Activated T-cell treated with anti-CD3 and anti-CD28 coated beads for 24 hours (primary cell): ENCODE measurements at places on chromosomes 2 and 18.

- DNase-seq, result no peak
Observed at GRCh38 chr2:233248999-233249398, 2.5 kb upstream of the ATG16L1 start.

DNA sequence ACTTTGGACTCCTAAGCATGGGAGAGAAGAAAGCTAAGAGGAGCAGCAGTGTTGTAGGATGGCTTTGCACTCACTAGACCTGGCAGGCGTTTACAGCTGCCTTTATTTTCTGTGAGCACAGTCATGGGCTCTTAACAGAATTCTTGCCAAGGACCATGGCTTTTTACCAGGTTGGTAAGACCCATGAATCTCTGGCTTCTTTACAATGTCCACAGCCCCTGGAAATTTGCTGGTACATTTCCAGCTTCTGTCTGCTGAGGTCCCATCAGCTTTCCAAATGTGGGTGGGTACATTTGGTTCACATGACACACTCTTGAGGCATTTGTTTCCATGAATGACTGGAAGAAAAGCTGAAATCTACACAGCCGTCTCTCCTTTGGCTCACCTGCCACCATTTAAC is 162.7 kb downstream of the PPP1R1C start:
- no peak for DNase-seq

DNA sequence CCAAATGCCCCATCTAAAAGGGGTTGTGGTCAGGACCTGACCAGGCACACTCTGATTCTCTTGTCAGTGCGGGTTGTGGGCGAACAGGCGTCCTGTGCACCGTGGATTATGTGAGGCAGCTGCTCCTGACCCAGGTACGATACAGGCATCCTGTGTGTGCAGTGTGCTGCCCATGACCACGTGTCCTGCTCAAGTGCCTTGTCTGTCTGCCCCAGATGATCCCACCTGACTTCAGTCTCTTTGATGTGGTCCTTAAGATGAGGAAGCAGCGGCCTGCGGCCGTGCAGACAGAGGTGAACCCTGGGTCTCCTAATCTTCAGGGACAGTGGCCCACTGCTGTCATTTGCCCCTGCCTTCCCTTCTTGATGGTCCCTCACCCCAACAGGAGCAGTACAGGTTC is 14.6 kb downstream of the PTPN18 start:
- DNase-seq, result no peak

DNA sequence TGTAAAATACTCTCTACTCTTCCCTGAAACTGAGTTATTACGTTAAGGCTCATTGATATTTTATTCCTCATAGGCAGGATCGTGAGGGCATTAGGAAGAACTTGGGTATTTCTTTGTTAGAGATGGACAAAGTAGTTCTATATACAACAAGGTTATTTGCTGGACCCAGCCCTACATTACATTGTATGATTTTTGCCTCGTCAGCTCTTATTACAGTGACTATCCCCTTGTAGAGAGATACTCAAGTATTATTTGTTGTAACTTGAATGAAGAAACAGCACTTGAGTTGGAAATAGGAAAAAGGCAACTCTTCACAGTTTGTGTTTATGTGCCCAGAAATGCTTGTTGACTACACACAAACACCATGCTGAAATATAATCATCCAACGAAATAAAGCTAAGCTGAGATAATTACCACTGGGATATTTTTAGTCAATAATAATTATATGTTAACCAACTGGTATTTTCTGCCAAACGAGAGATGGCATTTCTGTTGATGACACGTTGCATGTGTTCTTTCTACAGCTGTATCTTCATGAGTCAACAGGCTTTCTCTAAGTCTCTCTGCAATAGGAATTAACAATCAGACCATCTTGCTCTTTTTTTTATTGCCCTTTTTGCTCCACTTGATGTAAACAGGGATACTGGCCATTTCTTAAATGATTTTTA is 947.6 kb downstream of the DPP10 start:
- DNase-seq, result no peak

- DNase-seq, result no peak
Observed at GRCh38 chr2:20925265-20925889, 102.5 kb upstream of the LDAH start.

GRCh38 chr2:144438801-144439631 is 80.9 kb downstream of the ZEB2 start:
- DNase-seq, result no peak

- DNase-seq, result no peak
Observed at GRCh38 chr18:45538444-45538843, 76.8 kb upstream of the SLC14A2 start.

DNA sequence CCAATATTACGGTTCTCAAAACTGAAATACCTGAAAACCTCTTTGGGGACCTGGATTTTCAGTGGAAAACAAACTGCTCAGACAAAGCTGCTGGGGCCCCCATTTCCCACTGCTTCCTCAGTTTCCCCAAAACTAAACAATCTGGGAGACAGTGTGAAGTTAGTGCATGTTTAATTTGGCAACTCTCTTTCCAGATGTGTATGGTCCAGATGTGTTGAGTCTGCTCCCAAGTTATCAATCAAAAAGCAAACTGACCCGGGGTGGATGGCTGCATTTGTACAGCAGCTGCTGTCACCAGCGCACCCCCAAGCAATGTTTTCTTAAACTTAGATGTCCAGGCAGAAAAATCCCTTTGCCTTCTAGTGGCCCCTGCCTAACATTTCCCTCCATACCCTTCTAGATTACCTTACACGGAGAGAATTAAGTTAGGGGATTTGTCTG is 136.9 kb downstream of the COPS8 start:
- no peak for DNase-seq

DNA sequence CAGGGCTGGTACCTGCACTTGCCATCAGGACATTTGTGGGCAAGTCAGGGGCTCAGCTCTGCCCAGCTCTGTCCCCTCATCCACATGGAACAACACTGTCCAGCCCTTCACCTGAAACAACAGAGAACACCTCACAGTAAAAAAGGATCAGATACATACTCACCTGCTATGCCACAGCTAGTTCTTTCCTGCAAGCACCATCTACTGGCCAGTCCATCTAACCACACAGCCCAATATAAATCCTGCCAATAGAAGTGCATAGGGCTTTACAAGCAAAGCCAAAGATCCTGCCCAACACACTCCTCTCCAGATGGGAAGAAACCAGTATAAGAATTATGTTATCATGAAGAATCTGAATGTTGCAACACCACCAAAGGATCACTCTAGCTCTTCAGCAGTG is 52.2 kb upstream of the GALNT13 start:
- no peak for DNase-seq

GRCh38 chr2:7801212-7801611 is 880.6 kb upstream of the ID2 start:
- DNase-seq, result no peak

- DNase-seq, result no peak
Observed at GRCh38 chr2:149747456-149747855, 159.9 kb upstream of the MMADHC start.

GRCh38 chr2:101433465-101433864 is 41.4 kb downstream of the RFX8 start:
- DNase-seq, result no peak

DNA sequence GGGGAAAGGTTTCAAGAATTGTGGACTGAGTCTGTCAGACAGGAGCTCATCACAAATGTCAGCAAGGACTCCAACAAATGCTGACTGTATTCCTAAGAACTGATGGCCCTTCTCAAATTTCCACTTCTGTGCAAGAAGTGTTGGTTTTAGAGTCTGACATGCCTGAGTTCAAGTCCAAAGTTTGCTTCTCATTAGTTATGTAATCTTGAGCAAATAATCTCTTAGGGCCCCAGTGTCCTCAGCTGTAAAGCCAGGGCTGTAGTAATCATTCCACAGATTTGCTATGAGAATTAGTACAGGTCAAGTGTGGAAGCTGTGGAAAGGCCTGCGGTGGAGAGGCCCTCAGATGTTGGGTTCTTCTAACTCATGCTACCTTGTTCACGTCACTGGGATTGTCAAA is 23.9 kb downstream of the MEP1B start:
- DNase-seq, result no peak

DNA sequence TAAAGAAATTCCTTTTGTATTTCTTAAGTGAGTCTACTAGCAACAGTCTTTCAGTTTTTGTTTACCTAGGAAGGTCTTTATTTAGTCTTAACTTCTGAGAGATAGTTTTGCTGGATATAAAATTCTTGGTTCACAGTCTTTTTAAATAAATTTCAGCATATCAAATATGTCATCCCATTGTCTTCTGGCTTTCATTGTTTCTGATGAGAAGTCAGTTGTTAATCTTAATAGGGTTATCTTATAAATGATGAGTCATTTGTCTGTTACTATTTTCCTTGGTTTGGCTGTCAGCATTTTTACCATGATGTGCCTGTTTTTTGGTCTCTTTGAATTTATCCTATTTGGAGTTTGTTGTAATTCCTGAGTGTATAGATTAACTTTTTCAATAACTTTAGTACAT is 129.3 kb downstream of the FAM210A start:
- no peak for DNase-seq

GRCh38 chr2:118177884-118178283 is 89.6 kb downstream of the INSIG2 start:
- no peak for DNase-seq

DNA sequence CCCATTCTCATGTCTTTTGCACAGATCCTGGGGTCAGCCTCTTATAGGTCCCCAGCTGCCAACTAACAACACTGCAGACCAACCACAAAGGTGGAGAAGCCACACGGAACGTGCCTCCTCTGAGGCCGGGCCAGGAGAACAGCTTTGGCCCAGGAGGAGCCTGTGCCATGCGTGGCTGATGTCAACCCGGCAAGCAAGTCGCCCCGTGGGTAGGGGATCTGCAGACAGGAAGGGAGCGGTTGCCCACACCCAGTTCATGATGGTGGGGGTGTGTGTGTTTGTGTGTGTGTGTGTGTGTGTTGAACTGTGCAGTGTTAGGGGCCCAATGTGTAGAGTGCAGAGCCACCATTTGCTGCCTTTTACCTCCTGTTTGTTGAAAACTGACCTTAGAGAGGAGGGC is 2.4 kb upstream of the CLEC4F start:
- no peak for DNase-seq

DNA sequence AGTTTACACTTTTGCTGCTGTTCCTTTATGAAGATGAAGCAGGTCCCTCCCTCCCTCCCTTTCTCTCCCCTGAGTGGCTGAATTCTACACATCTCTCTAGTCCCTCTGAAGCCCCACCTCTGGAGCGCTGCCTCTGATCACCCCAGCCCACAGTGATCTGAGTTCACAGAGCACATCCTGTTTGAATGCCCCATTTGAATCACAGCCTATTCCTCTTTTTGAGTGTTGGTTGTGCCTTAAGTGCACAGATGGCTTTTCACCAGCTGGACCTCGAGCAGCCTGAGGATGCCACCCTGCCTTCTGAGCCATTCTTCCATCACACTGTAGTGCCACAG is 87.1 kb downstream of the ITGB1BP1 start:
- DNase-seq, result no peak

- no peak for DNase-seq
Observed at GRCh38 chr2:24228470-24228869, 53.6 kb downstream of the FAM228A start.

GRCh38 chr2:191226196-191226595 is 19.0 kb upstream of the MYO1B start:
- no peak for DNase-seq

GRCh38 chr18:840516-840915 is 28.5 kb upstream of the YES1 start:
- no peak for DNase-seq

DNA sequence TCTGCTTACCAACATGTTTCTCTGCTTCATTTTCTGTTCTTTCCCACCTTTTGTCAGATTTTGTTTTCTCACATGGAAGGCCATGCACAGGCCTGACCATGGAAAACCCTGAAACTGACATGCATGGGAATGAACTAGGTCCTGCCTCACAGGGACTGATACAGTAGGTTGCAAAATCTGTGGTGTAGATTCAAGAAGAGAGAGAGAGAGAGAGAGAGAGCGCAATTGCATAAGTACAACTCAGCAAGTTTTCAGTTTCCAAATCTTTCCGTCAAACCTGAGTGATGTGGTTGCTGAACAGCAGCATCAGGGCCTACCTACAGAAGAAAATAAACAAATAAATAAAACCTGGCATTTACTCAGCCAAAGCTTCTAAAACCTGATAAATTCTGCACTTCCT is 87.5 kb upstream of the RNF152 start:
- DNase-seq, result no peak

DNA sequence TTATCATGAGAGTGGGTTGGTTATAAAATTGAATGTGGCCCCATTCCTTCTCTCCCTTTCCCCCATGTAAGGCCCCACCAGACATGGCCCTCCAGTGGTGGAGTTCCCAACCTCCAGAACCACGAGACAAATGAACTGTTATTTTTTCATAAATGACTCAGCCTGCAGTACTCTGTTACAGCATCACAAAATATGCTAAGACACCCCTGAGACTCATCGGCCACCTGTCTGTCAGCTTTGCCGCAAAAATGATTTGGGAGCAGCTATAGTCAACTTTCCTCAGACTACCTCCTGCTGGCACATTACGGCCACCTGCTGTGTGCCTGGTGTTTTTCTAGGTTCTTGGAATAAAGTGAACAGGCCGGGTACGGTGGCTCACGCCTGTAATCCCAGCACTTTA is 21.4 kb upstream of the C1QL2 start:
- DNase-seq, result no peak

GRCh38 chr2:226295681-226296080 is 503.9 kb downstream of the IRS1 start:
- no peak for DNase-seq

DNA sequence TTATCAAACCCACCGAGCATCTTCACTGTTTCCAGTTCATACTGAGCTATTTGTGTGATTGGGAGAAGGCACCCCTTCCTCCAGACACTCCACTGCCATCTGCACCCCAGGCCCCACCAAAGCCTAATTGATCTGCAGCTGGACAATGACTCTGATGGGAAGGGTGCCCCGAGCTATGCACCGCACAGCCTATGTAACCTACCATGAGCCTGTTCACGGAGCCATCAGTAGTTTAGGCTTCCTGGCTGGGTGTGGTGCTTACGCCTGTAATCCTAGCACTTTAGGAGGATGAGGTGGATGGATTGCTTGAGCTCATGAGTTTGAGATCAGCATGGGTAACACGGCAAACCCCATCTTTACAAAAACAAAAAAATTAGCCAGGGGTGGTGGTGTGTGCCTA is 17.8 kb upstream of the ASAP2 start:
- DNase-seq, result no peak

DNA sequence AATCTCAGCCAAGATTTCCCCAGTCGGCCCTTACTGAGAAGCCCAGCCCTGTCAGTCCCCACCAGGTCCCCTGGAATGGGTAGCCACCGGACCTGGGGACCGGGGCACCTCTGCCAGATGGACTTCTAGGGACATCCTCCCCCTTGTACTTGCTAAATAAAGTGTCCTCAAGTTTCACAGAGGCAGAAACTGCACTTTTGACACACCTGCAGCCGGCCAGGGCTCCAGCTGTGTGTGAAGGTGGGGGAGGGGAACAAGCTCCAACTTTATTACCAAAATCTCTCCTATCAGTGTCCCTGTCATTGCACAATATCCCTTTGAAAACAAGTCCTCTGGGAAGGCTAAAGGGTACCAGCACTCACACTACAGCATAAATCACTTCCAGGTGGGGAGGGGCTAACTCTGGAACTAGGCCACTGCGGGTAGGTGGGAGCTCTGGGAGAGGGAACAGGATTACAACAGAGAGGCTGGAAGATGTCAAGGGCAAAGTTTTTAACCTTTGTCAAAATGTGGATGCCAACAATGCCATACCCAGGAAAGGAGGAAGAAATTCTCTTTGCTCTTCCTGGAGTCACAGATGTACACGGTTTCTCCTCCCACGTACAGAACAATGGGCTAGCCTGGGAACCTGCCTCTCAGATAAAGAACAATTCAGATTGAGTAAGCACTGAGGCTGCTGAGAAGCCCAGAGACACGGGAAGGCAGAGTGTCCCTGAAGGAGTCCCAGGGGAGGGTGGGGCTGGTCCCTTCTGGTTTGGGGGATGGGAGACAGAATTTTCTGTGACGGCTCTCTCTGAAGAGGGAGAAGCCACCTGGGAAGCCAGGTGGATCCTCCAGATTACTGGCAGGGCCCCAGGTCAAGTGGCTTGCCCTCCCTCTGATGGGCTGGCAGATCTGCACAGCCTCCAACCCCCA is 11.0 kb downstream of the SDC1 start:
- no peak for DNase-seq
